Spleen (tissue), 13 donors: ENCODE measurements at places on chromosomes 13 and 19. TPM values are rescaled to one million over a fixed set of nuclear protein-coding genes. Genes with fewer than 3 reads are reported as not detected.

ZNF30 gene
- 2.7 TPM for total RNA-seq

APOE gene
- 707 TPM for total RNA-seq

ZNF625 gene
- 6.8 TPM for total RNA-seq

TPTE2 gene
- 0.23 TPM for total RNA-seq

USHBP1 gene
- total RNA-seq, result 5.8 TPM

CRLF1 gene
- 0.34 TPM for total RNA-seq

IGSF23 gene
- total RNA-seq, result not detected

NUMBL gene
- 16.0 TPM for total RNA-seq

BSG gene
- total RNA-seq, result 307 TPM

PSG7 gene
- total RNA-seq, result not detected

ZNF628 gene
- total RNA-seq, result 7.6 TPM

KHSRP gene
- total RNA-seq, result 89.4 TPM

KLK14 gene
- 0.63 TPM for total RNA-seq

PSG6 gene
- total RNA-seq, result not detected

SIGLECL1 gene
- total RNA-seq, result not detected

ZNF493 gene
- total RNA-seq, result 39.8 TPM

IGFL2 gene
- total RNA-seq, result not detected

PEPD gene
- 56.2 TPM for total RNA-seq

ANGPTL8 gene
- not detected for total RNA-seq

RDH8 gene
- total RNA-seq, result not detected

HS6ST3 gene
- not detected for total RNA-seq

ZNF91 gene
- total RNA-seq, result 51.7 TPM

NKPD1 gene
- total RNA-seq, result 0.23 TPM

ZNF708 gene
- 21.2 TPM for total RNA-seq

NBEA gene
- total RNA-seq, result 13.0 TPM

CEACAM5 gene
- not detected for total RNA-seq

KCNC3 gene
- 4.4 TPM for total RNA-seq

ABHD8 gene
- total RNA-seq, result 7.7 TPM

KRTDAP gene
- 3.1 TPM for total RNA-seq

OR10H1 gene
- not detected for total RNA-seq

CD209 gene
- 1.1 TPM for total RNA-seq

NTN5 gene
- total RNA-seq, result 0.74 TPM

POU2F2 gene
- 45.4 TPM for total RNA-seq

SSC5D gene
- 11.8 TPM for total RNA-seq

SGCG gene
- total RNA-seq, result not detected

KIR3DL2 gene
- total RNA-seq, result 1.0 TPM

CABP5 gene
- 0.94 TPM for total RNA-seq

ZFP36 gene
- 191 TPM for total RNA-seq

PRDX2 gene
- total RNA-seq, result 140 TPM

ZNF607 gene
- 7.0 TPM for total RNA-seq

OR7C1 gene
- total RNA-seq, result not detected

CEACAM19 gene
- 5.2 TPM for total RNA-seq

ZNF540 gene
- 6.3 TPM for total RNA-seq

KIR2DL4 gene
- total RNA-seq, result 3.7 TPM

NLRP4 gene
- total RNA-seq, result 0.34 TPM

CDX2 gene
- not detected for total RNA-seq

PSG2 gene
- not detected for total RNA-seq

ZNF835 gene
- 3.9 TPM for total RNA-seq

F10 gene
- 2.8 TPM for total RNA-seq

CCDC70 gene
- total RNA-seq, result not detected

PRR19 gene
- not detected for total RNA-seq

TLE2 gene
- 40.2 TPM for total RNA-seq

ACER1 gene
- 0.66 TPM for total RNA-seq

TNFSF13B gene
- 22.8 TPM for total RNA-seq

EIF3K gene
- 234 TPM for total RNA-seq

TUBGCP3 gene
- 69.8 TPM for total RNA-seq

CFAP97D2 gene
- total RNA-seq, result not detected

SERPINE3 gene
- not detected for total RNA-seq

ERICH4 gene
- not detected for total RNA-seq

PRKCG gene
- not detected for total RNA-seq
